Brain pericyte (primary cell): ENCODE measurements at places on chromosomes 3 and 15.

- DNase-seq: no peak
Observed at GRCh38 chr3:153843994-153844393, 277.2 kb upstream of the ARHGEF26 start.

GRCh38 chr15:57680021-57680420, 26.5 kb upstream of the POLR2M start:
- DNase-seq: no peak

DNA sequence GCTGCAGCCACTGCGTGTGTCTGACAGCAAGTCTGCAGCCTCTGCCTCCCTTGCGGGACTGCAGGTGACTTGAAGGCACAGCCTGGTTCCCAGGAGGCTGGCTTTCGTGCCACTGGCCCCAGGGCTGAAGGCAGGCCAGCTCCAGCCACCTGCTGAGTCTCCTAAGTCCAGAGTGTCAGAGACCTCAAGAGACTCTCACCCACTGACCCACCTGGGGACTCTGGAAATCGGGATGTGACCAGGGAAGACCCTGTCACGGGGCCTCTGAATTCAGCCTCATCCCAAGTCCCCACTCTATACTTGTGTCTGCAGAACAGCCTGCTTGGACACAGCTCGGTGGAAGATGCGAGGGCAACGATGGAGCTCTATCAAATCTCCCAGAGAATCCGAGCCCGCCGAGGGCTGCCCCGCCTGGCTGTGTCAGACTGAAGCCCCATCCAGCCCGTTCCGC, 16.3 kb downstream of the ISG20 start:
- DNase-seq: no peak

DNA sequence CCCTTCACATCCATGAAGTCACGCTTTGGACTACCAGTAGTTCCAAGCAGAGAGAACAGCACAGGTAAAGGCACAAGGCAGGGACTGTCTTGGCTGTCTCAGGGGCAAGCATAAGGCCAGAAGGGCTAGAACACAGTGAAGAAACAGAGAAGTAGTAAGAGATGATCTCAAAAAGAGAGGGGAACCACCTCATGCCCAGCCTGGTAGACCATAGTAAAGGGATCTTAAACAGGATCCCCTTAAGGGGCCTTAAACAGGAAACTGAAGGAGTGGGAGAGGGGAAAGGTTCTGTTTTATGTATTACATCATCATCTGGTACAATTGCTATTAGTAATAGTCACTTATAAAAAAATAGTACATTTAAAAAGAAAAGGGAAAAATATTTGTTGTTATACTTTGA, 25.8 kb downstream of the P2RY1 start:
- DNase-seq: no peak

GRCh38 chr3:131988209-131988608, 46.6 kb downstream of the CPNE4 start:
- DNase-seq: no peak
